ENCODE measurements at places on chromosomes 3 and 15.

DNA sequence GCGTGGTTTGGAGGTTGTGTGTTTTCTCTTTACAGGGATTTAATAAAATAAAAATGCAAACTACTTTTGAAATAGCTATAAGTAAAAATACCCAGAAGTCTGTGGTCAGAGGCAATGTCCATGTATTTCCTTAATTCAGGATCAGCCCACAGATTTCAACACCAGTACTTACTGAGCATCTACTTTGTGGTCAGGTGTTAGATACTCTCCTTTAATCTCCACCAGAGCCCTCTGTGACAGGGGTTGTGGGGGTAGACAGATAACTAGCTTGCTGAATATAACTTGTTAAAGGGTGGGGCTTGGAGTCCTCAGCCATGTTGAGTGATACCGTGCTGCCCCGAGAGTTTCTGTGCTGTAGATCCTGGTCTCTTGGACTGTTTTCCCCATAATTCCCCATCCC, 244.1 kb upstream of the NR2E3 start:
- no peak for DNase-seq

DNA sequence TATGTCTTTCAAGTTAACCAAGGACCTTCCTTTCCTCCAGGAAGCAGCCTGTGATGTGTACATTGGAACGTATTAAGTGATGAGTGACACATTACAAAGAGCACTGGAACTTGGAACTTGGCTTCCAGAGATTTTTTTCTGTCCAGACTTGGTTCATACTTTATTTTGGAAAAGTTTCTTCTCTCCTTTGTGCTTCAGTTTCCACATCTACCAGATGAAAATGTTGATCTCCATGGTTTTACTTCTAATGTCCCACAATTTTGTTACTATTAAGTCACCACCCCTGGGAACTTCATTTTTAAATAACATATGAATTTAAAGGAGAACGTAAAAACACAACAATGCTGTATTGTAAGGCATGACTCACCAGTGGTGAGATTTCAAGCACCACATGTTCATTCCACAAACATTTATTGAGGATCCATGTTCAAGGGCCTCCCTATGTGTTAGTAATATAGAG, 290.7 kb upstream of the LMCD1 start:
- no peak for DNase-seq

DNA sequence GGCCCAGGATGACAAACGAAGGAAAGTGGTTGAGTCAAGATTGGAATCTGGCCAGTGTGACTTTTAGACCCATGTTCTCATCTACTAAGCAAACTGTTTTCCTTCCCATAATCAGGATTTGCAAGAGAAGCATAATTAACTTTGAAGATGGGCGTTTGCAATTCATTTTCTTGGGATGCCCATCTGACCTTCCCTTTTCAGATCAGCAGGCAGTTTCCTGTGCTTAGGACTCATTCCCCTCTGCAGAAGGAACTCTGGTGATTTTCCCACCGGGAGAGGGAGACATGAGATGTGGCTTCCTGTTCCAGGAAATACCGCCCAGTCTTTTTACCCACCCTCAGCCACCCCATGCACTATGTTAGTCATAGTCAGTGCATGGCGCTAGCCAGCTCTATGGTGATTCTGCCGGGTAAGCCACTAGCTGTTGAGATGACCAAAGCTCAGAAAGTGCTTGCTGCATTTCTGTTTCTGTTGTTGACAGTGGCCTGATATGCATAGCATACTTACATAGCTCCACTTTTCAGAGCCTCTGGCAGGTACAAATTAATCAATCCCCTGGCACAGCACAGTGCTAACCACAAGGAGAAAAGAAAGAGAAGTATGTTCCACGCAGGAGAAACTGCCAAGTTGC, 129.4 kb downstream of the VGLL4 start:
- DNase-seq, result no peak

- no peak for DNase-seq
These were observed 1603.5 kb downstream of the SI start for GRCh38 chr3:163474766-163475165.

DNA sequence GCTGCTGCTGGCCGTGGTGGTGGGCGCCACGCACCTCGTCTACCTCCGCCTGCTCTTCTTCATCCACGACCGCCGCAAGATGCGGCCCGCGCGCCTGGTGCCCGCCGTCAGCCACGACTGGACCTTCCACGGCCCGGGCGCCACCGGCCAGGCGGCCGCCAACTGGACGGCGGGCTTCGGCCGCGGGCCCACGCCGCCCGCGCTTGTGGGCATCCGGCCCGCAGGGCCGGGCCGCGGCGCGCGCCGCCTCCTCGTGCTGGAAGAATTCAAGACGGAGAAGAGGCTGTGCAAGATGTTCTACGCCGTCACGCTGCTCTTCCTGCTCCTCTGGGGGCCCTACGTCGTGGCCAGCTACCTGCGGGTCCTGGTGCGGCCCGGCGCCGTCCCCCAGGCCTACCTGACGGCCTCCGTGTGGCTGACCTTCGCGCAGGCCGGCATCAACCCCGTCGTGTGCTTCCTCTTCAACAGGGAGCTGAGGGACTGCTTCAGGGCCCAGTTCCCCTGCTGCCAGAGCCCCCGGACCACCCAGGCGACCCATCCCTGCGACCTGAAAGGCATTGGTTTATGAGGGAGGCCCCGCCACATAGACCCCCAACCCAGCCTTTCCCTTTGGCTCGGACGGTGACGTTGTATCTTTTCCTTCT, 1.1 kb downstream of the GPR27 start:
- no peak for DNase-seq

GRCh38 chr3:78900426-78900825, 867.4 kb downstream of the ROBO1 start:
- DNase-seq, result no peak

GRCh38 chr3:14320219-14320618, 82.2 kb upstream of the SLC6A6 start:
- no peak for DNase-seq

Measured in memory B cell (primary cell).